ENCODE measurements at places on chromosomes 3 and 15.

DNA sequence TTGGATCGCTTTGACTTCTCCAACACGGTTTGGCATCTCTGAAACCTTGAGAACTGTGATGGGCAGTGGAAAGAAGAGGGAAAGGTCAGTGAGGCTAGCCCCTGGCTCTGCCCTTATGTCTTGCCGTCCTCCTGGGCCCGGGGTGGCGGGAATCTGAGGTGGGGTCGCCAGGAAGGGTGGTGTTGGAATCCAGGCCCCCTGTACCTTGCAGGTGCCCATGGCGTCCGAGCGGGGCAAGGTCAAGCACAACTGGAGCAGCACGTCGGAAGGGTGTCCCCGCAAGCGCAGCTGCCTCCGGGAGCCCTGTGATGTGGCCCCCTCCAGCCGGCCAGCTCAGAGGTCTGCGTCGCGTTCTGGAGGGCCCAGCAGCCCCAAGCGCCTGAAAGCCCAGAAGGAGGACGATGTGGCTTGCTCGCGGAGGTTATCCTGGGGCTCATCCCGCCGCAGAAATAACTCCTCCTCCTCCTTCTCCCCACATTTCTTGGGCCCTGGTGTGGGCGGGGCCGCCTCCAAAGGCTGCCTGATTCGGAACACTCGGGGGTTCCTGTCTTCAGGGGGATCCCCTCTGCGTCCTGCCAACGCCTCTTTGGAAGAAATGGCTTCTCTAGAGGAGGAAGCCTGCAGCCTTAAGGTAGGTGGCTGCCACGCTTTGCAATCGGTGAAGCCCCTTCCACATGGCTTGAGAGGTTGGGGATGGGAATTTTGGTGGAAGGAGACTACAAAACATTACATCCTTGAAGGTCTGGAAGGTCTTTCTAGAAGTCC, 907 bp downstream of the TATDN2 start:
- peak; percentile 80 for DNase-seq

GRCh38 chr3:194985031-194985578, 285.9 kb downstream of the XXYLT1 start:
- no peak for DNase-seq

GRCh38 chr15:64739156-64739555, 36.2 kb downstream of the RBPMS2 start:
- DNase-seq: no peak

GRCh38 chr3:148797795-148798194, 29.8 kb upstream of the CPB1 start:
- DNase-seq: no peak

DNA sequence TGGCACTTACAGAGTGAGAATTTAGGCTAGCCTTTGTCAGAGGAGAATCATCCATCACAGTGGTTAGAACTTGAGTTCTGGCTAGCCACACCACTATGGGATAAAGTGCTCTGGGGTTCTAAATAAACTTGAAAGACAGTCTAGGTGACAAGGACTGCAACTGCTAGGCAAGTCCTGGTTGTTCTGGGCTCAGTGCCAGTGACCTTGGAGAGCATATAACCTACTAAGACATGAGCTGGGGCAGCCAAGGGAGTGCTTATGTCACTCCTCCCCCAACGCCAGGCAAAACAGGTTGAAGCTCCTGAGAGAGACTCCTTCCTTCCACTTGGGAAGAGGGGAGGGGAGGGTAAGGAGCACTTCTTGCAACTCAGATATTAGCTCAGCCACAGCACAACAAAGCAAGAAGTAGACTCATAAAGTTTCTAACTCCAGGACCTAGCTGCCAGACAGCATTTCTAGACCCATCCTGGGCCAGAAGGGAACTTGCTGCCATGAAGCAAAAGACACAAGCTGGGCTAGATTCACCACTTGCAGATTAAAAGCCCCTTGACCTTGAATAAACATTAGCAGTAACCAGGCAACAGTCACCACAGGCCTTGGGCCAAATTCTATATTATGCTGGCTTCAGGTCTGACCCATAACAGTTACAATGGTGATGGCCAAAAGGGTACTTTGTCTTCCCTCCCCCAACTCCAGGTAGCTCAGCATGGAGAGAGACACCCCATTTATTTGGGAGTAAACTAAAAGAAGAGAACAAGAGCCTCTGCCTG, 963.7 kb downstream of the PLOD2 start:
- DNase-seq: no peak

DNA sequence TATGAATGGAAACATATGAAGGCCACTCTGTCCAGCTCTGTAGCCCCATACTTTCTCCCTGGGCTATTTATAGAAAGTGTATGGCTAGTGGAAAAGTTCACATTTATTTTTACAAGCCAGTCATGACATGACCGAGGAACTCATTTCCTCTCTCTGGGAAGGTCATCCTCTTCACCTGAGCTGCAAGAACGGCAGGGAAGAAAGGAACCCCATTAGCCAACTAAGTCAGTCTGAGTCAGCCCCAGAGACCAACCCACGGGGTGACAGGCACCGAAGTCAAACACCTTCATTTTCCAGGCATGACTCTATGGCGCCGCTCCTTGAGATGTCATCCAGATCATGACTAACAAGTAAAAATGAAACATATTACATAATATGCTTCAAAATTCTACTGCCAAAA, 4.8 kb downstream of the PAQR9 start:
- DNase-seq: peak; percentile 51

DNA sequence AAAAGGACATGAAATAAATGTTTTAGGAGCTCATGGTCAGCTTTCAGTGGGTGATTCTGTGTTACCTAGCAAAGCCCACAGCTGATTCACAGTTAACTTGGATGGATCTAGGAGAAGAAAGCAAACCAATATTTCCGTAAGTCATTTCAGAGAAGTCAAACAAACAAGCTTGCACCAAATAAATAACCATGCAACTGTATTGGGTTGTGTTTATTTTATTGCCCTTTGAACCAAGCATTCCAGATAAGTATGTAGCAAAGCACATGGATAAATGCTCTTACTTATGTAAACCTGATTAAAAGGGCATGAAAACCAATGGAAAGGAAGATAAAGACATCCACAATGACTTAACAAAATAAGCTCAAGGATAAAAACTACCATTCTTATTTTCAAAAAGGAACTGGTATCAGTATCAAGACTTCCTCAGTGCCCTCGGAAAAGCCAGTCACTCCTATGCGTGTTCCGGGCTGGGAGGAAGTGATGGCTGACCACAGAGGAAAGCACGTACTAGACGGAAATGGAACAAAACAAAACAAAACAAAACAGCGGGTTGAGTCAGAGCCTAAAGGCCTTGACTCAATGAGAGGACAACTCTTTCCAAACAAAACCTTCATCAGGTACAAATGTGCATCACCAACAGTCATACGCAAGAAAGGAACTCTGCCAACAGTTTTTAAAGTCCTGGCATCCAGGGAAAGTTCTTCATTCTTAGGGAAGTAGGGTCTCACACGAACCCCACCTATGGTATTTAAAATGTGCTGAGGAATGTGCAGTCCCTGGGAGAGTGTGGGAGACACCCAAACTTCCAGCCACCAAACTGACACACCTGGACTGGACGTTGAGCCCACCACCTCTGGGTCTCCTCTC, 103.3 kb downstream of the SNRK start:
- DNase-seq: peak; percentile 44

DNA sequence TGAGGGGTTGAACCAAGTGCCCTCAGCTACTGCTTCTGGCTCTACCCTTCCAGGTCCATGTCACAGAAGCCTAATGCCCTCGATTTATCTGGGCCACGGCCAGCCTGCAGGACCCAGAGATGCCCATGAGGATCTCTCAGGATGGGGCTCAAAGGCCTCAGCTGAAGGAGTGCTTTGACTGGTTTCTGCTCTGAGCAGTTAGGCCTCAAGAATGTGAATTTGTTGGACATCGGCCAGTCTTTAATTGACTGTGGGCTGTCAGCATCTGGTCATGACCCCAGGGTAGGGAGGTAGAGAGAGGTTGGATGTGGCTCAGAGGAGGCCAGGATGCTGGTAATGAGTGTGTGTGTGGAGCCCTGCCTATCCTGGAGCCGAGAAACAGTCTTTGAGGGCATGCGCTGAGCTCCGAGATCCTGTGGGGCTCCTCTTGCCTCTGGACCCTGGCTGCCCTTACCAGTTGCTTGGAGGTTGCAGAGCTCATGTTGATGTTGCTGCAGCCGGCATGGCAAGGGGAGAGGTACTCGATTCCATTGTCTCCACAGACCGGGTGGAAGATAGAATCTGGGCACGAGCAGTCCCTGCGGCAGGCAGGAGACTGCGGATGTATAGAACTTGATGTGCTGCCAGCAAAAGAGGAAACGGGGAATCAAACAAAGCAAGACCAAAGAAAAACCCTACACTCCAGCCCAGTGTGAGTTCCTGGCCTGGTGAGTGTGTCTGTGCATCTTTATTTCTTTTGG, 49.1 kb upstream of the RAB6B start:
- DNase-seq: no peak

DNA sequence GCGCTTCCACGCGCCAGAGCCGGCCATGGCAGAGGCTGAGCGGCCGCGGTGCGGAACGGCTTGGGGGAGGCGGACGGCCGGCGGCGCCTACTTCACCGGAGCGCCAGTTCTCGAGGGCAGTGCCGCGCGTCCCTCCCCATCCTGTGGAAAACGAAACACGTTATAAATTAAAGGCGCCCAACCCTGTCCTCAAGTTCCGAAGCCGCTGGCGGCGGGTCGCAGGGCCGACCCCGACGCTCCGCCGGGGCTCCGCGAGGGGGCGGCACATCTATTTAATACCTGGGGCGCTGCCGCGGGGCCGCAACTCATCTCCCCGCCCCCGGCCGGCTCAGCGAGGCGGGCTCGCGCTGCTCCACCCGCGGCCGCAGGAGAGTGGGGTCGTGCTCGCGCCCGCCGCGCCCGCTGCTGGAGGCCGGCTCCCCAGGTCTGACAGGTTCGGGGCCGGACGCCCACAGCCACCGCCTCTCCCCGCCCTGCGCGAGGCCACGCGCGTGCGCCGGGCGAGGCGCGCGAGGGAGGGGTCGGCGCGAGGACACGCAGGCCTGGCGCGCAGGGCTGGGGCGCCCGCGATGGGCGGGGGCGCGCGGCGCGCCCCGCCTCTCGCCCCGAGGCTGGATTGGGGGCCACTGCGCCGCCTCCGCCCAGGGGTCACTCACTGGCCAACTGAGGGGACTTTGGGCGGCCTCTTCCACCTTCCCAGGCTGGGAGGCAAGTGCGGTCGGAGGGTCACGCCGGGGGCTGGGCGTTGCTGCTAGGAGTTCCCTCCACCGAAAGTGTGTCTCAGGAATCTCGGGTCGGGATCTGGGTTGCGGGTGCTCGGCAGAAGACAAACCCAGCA, at the start of gene SLC30A4:
Gene SLC30A4 (minus strand): TSS at position 428 of the 838 bp plus-strand sequence. CDS start 401 bp downstream, at position 27.
- DNase-seq: peak; percentile 57

- no peak for DNase-seq
Observed at GRCh38 chr3:98777286-98777685, 14.1 kb downstream of the ST3GAL6 start.

DNA sequence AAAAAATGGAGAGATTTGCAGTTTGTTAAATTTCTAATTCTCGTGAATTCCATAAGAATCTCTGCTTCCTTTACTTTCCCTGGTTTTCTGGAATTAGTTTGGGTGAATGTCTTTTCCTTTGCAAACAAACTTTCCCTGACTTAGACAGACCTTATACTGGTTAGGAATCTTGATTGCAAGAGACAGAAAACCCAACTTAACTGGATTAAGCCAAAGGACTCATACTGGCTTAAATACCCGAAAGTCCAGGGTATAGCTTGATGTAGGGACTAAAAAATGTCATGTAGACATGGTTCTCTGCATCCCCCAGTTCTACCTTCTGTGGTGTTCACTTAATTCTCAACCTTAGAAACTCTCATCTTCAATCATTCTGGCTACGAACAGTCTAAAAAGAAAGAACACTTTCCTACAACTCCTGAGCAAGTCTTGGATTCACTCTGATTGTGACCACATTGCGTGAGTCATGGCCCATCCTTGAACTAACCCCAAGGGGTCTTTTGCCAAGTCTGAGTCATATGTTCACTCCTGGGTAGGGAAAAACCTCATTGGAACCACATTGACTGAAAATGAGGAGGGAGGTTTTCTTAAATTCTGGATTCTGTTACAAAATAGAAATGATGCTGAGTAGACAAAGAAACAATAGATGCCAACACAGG, 136.0 kb upstream of the DAZL start:
- DNase-seq: peak; percentile 62

DNA sequence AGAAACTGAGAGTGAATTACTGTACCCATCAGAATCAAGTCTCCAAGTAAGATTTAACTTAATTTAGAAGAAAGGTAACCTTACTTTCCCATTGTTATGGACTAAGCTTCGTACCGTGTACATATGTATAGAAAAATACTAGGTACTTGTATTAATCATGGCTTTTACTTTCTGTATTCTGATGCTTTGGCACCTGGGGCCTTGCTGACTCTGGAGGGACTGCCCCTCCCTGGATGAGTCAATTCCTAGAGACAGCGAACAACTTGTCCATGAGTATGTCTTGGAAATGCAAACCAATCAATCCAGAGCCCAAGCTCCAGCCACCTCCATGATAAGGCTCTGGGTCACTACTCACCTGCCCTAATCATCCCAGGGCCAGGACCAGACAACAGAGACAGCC, 50.0 kb upstream of the DGKG start:
- peak; percentile 33 for DNase-seq

GRCh38 chr3:14225421-14225820, 46.8 kb downstream of the LSM3 start:
- no peak for DNase-seq

DNA sequence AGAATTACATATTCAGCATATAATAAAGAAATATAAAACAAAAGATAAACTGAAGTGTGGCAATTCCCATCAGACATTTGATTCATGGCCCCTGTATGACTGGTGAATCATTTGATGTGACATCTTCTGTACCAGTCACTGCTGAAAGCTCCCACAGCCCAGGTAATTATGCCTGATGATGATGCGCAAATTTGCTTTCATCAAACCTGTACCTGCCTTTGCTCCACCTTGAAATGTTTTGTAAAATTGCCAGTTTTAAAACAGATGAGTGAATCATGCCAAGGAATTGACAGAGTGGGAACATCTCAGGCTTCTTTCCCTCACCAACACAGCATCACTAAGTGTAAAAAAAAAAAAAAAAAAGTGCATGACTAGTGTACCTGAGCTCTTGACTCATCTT, 66.5 kb upstream of the EIF1B start:
- no peak for DNase-seq

- DNase-seq: no peak
Observed at GRCh38 chr3:15409239-15409638, 18.1 kb downstream of the METTL6 start.

DNA sequence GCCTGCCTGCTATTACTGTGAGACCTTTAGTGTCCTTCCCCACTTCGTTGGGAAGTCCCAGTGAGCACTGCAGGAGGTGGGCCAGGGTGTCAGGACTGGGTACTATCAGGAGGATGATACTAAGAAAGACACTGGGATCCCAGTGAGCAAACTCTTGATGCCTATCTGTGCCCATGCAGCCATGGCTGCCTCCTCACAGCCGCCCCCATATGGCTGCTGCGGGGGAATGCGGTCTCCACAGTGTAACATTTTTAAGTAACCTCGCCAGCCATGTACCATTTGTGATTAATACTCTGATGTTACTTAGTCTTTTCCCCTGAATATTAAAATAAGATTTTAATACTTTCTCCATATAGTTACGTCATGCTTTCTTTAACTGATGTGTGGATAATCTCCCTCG, 312.2 kb downstream of the RYR3 start:
- DNase-seq: no peak

DNA sequence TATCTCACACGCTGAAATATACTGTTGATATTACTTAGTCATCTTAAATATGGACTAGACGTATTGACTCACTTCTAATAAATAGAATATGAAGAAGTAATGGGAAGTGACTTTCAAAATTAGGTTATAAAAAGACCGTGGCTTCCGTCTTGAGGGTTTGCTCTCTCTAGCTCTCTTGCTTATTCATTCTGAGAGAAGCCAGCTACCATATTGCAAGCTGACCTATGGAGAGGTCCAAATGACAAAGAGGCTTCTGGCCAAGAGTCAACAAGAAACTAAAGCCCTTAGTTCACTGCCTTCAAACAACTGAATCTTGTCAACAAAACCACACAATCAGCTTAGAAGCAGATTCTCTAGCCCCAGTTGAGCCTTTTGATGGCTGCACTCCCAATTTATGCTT, 46.1 kb downstream of the SLC9C1 start:
- DNase-seq: no peak
